ENCODE measurements at places on chromosomes 7 and 10.
A peak's percentile ranks its signal among the peaks of the same experiment; 100 is the strongest.

- peak; percentile 97 for DNase-seq
Measured at GRCh38 chr7:114889646-114890285, 32.1 kb upstream of the MDFIC start.

- DNase-seq, result no peak
Measured at GRCh38 chr10:602391-603005, 87.0 kb downstream of the DIP2C start.

GRCh38 chr7:4138866-4139265 is 543.2 kb upstream of the FOXK1 start:
- DNase-seq, result no peak

DNA sequence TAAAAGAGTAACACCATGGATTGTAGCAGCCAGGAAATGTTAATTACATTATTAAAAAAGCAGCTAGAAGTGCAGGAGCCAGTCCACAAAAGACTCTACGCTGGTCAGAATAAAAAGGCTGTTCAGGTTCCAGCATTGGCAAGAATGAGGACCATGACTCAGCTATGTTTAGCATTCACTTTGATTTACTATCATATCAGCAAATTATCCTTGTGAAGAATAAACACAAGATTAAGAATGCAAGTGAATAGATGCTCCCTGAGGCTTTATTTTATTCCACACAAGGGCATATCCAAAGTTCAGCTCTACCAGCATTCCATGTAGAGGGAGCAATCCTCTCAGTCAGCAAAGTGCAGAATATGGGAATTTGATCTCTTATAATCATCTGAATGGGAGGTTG is 13.6 kb downstream of the DGKB start:
- DNase-seq, result peak; percentile 1

- no peak for DNase-seq
Measured at GRCh38 chr7:44383566-44383965, 58.2 kb upstream of the CAMK2B start.

DNA sequence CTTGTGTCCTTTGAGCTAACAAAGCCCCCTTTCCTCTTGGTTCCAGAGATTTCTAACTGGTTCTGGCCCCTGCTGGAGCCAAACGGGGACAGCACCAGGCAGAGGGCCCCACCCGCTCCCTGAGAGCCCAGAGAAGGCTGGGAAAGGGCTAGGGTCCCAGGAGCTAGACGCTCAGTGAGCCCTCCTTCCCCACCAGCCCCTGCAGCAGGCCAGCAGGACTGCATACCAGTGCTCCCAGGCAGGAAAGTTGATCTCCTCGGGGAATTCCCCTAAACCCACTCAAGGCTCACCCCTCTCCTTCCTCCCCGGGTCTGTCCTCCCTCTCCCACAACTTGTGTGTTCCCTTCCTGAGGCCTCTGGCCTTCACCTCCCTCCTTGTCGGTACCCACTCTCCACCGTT is 47.7 kb downstream of the PAX2 start:
- no peak for DNase-seq

DNA sequence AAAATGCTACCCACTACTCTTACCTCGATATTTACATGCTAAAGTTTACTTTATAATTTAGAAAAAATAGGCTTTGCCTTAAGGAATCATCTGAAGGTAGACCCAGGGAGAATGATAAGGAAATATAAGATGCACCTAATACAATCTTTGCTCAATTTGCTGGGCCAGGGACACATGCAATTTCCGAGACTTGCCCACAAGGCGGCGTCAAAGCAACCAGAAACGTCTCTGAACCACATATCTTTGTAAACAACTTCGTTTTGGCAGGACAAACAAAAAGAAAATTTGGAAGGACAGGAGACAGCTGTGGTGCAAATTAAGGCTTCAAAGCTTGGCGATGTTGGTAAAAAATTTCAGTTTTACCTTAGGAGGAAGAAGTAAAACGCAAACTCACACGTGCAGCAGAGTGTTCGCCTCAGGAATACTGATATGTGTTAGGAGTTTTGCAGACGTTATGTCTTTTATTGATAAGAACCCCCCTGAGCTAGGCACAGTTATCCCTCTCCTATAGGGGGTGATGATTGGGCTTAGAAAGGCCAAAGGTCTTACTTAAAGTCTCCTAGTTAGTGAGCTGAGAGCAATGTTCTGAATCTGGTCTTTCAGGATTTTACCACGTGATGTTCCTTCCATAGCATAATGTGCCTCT is 134.3 kb downstream of the PRKCQ start:
- DNase-seq, result no peak

GRCh38 chr7:150371996-150372270 is 3.3 kb downstream of the REPIN1 start:
- no peak for DNase-seq

DNA sequence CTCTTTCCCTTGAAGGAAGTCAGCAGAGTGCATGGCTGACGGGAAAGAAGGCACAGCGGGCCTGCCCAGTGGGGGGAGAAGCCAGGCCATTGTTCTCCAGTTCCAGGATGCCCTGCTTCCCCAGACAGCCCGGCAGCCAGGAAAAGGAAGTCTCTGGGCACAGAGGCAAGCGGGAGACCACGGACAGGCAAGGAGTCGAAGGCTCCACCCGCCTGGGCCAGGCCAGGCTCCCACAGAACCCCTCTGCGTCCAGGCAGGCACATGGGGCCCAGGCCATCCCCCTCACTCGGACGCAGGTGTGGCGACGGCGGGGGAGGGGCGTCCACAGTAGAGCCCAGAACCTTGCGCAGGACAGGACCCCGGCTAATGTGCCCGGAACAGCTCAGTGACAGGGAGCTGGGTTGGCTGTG is 8.7 kb downstream of the GPR146 start:
- no peak for DNase-seq

DNA sequence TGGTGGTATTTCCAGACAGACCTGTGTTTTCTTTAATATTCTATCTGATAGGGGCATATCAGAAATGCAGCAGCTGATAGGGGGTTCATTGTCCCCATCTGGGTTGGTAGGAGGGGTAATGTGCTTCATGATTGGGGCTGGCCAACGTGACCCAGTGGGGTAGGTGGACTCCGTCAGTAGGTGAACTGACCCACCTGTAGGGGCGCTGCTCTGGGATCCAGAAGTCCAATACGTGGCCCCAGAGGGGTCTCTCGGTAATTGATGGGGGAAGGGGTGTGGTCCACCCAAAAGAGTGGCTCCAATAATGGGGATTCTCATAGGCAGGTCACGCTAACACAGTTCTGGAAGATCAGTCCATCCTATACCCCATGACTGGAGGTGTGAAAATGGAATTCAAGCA is 112.0 kb downstream of the PRLHR start:
- no peak for DNase-seq

DNA sequence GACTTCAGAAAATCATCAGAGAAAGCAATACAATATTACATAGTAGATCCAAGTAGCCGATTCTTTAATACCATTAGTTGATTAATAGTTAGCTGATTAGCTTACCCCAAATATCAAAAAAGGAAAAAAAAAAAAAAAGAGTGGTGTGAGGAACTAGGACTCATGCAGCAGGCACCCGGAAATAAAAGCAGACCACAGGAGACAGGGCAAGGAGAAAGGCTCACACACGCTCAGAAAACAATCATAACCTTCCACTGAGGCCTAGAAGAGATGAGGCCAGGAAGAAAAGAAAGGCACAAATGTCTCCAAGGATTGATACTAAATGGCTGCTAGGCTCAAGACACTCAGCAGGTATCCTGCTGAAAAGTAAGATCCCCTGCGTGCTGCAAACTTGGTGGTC is 25.9 kb downstream of the TRDMT1 start:
- DNase-seq, result peak; percentile 39

- peak; percentile 81 for DNase-seq
Measured at GRCh38 chr7:96636342-96636860, 73.2 kb downstream of the SEM1 start.

Measured in fibroblast of skin of abdomen (primary cell).